NCI-H82 (cell line): ENCODE measurements at places on chromosomes 4 and X.

GRCh38 chr4:52945982-52946381 is 83.9 kb downstream of the RASL11B start:
- DNase-seq: no peak

DNA sequence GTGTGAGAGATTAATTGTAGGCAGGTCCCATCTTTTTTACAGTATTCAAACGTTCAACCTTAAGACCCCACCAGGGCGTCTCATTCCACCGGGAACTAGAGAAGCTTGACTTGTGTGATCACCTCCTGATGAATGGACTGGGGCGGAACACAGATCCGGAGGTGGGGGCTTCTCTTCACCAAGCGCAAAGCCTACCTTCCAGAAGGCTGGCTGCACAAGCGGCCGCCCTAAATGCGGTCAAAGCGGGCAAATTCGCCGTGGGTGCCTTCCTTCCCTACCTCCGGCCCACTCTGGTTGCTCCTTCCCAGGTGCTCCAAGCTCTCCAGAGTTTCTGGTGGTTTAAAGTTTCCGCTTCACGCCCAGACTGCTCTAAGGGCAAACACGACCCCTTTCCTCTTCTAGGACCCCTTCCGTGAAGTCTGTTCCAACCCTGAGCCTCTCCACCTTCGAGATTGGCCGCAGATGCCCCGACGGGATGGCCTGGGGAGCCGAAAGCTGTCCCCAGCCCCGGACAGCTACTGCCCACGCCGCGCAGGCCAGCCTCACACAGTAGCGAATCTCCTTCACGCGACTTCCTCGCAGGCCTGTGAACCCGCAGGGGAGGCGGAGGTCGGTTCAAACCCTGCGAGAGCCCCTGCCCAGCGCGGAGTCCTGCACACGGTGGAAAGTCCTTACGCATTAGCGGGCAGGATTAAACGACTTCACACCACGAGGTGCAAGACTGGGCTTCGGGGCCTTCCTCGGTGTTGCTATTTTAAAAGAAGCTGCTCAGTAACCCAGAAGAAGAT is 1.6 kb upstream of the WWC2 start:
- DNase-seq: peak; percentile 25

GRCh38 chr4:146333187-146333894 is 119.0 kb downstream of the REELD1 start:
- no peak for DNase-seq

DNA sequence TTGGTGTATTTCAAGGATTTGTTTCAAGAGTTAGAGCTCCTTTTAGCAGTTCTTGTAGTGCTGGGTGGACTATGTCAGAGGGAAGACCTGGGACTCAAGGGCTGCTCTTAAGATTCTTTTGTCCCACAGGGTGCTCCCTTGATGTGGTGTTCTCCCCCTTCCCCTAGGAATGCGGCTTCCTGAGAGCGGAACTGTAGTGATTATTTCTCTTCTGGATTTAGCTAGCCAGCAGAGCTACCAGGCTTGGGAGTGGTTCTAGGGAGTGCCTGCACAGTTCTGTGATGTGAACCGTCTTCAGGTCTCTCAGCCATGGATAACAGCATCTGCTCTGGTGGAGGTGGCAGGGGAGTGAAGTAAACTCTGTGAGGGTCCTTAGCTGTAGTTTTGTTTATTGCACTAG is 336.8 kb downstream of the FSTL5 start:
- no peak for DNase-seq

- DNase-seq: peak; percentile 25
Measured at GRCh38 chr4:5941601-5942000, 48.7 kb upstream of the CRMP1 start.
